Activated T-helper 1 cell treated with Interleukin-2 at 50 U/mL for 16 hours (primary cell): ENCODE measurements at places on chromosomes 2 and 18.

GRCh38 chr2:27627963-27628766 is 647 bp downstream of the CCDC121 start:
- no peak for DNase-seq

DNA sequence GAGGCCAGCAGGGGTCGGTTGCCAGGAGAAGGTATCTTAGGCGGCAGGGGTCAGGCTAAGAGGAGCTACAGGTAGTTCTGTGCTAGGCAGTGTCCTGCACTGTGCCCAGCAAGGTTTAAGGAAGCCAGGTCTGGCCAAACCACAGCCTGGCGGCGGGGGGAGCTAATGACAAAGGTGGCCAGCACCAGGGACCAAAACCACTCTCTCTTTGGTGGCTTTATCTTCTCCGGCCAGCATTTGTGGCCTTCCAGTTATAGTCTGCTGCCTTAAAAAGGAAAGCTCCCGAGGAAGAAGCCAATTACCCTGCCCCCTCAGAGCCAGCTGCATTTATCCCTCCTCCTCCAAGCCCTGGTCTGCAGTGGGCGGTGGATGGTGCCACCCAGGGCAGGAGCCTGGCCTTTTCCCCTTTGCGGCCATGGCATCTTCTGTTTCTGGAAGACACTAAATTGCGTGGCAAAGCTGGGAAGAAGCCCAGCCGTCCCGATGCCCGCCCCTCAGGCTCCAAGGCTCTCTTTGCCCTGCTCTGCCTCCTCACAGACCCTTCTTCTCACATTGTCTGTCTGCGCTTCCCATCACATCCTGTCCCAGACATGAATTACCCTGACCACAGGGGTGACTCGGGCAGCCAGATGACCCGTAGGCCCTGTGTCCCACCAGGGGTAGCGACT is 94.6 kb downstream of the EN1 start:
- no peak for DNase-seq

DNA sequence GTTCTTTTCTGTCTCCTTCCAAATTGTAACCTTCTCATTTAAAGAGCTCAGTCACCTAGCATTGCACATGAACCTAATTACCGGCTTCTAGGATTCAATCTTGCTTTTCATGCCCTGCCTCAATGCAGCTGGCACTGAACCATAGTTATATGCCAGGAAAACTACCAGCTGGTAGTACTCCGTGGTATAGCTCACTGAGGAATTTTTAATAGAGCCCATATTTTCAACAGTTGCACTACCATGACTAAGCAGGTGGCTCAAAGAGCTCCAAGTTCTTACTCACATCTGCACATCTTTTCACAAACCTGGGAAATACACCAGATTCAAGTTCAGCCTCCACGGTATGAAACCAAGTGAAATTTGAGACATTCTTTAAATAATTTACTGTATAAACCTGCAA is 363.5 kb downstream of the GRB14 start:
- no peak for DNase-seq

- no peak for DNase-seq
Observed at GRCh38 chr2:144989579-144990270, 469.8 kb upstream of the ZEB2 start.

GRCh38 chr2:205053827-205054410 is 508.6 kb downstream of the PARD3B start:
- DNase-seq: no peak
